ENCODE measurements at places on chromosomes 4 and X.

- no peak for DNase-seq
Observed at GRCh38 chr4:86818211-86818610, 31.0 kb downstream of the SLC10A6 start.

DNA sequence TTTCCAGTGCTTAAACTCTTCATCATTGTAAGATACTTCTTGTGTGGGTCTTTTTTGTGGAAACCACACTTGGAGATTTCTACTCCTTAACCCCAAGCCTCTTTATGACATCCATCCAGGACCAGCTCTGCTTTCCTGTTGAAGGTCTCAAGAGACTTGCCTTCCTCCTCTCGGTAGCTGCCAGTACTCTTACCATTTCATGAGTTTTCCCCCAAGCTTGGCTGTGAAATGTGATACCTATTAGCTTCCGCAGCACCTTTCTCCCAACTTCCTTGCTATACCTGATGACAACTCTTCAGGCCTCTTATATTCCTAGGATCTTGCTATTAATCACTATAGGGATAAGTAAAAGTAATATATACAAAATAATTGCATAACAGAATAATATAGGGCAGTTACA lies 1.9 kb upstream of the DCK start:
- no peak for DNase-seq

GRCh38 chrX:22536746-22537304 lies 264.1 kb downstream of the CBLL2 start:
- DNase-seq = no peak

- DNase-seq = no peak
Observed at GRCh38 chr4:184968784-184969201, 49.5 kb upstream of the HELT start.

DNA sequence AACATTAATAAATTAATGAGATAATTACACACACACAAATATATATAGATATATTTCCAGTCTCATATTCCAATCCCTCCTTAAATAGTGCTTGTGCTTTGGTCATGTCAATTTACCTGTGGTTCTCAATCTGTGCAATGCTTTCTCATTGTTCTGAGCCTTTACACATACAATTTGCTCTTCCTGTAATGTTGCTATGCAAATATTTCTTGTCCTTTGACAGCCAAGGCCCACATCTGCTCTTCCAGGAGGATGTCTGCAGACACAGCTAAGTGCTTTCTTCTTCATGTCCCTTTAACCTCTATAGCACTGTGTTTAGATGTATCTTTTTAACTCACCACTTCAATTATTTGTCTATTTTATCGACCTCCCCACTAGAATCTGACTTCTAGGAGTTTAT lies 67.3 kb upstream of the RAPGEF2 start:
- DNase-seq = no peak

- DNase-seq = no peak
Observed at GRCh38 chr4:123168812-123169211, 227.8 kb upstream of the SPRY1 start.

- no peak for DNase-seq
Observed at GRCh38 chrX:15345976-15346375, 10.7 kb upstream of the PIGA start.

- DNase-seq = no peak
Observed at GRCh38 chrX:140764401-140764919, 54.9 kb downstream of the LINC00632 start.

GRCh38 chr4:6681191-6681590 lies 12.5 kb upstream of the S100P start:
- no peak for DNase-seq

DNA sequence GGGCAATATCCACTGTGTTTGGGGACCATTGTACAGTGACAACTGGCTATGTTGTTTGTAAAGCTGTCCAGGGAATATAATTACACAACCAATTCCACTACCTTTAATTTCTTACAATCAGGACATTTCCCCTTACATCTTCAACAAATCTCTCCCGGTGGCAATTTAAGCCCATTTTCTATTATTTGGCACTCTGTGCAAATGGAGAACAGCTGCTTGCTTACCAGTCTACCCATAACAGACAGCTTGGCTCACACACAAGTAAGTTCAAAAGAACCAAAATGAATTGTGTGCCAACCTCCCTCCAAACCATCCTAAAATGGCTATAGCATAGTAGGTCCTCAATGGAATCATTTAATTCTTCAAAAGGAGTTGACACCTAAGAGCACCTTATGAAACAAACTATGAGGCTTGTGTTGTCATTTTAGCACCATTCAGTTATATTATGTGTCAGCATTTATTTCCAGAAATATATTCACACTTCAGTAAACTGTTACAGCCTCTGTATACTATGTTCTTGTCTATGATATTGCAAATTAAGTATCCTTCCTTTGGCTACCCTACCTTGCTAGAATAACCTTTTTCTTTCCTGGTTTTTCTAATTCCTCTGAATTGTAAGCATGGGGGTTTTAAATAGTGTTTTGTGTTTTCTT lies 18.4 kb downstream of the GABRA4 start:
- DNase-seq = no peak

DNA sequence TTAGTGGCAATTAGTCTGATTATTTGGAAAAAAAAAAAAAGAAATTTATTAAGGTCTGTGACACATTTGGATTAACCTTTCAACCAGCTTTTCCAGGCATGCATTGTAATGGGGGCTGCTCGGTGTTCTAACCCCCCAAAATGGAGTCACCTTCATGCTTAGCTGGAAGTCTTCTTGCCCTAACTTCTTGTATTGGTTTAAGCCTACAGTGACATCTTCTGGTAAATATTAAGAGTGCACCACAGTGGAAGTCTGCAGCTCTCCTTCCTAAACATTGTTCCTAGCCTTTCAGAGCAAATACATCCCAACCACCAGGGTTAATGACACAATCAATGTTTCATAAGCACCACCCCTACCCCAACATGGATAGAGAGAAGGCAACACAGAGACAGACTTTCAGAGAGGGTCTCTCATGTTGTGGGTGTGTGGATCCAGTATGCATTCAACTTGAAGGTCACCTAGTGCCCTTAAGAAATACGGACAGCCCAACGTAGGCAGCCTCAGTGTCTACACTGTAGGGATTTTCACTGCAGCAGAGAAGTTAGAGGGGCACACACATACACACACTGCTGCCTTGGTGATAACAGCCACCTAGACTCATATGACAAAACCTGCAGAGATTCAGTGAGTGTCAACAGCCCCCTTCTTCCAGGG lies 142.9 kb upstream of the MBNL3 start:
- no peak for DNase-seq

- no peak for DNase-seq
Observed at GRCh38 chrX:28225513-28225912, 244.3 kb upstream of the DCAF8L1 start.
